ENCODE measurements at places on chromosomes 16 and 17. TPM values are rescaled to one million over a fixed set of nuclear protein-coding genes. Genes with fewer than 3 reads are reported as not detected.

LPO gene
- polyA plus RNA-seq: not detected

ACE gene
- 7.5 TPM for polyA plus RNA-seq

TM4SF5 gene
- polyA plus RNA-seq: not detected

NPIPA2 gene
- polyA plus RNA-seq: not detected

NBR1 gene
- polyA plus RNA-seq: 66.1 TPM

ATP6V0C gene
- 81.6 TPM for polyA plus RNA-seq
